Activated T-helper 17 cell treated with anti-CD3 and anti-CD28 coated beads, Interleukin-2, amount 50 U/mL, for 72 hours (primary cell): ENCODE measurements at places on chromosomes 3 and 15.
A peak's percentile ranks its signal among the peaks of the same experiment; 100 is the strongest.

DNA sequence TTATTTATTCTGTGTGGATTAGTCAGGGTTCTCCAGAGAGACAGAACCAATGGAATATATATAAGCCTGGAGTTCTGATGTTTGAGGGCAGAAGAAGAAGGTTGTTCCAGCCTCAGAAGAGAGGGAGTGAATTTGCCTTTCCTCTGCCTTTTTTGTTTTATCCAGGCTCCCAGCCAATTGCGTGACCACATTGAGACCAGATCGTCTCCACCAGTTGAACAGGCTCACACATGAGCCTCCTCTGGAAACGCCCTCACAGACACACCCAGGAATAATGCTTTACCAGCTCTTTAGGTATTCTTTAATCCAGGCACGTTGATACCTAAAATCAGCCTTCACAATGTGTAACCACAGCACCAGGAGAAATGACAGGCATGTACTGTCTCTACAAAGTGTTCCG is 923.1 kb downstream of the TBL1XR1 start:
- no peak overlapping the region for H3K27ac ChIP-seq
- H3K4me1 ChIP-seq: no peaks in the 10 kb centered on the region
- no peak overlapping the region for H3K4me3 ChIP-seq
- H3K27me3 ChIP-seq: no peaks in the 10 kb centered on the region
- H3K36me3 ChIP-seq: no peaks in the 10 kb centered on the region
- no peak for ATAC-seq

GRCh38 chr3:19392150-19392549 is 243.8 kb downstream of the KCNH8 start:
- H3K4me1 ChIP-seq: no peaks in the 10 kb centered on the region
- H3K4me3 ChIP-seq: no peak overlapping the region
- no peak overlapping the region for H3K27ac ChIP-seq
- ATAC-seq: no peak
- H3K36me3 ChIP-seq: no peaks in the 10 kb centered on the region

GRCh38 chr3:126799099-126799498 is 95.1 kb downstream of the CHCHD6 start:
- H3K4me3 ChIP-seq: no peak overlapping the region
- H3K36me3 ChIP-seq: peaks cover 15% of the 10 kb centered on the region
- no peaks in the 10 kb centered on the region for H3K27me3 ChIP-seq
- ATAC-seq: no peak

DNA sequence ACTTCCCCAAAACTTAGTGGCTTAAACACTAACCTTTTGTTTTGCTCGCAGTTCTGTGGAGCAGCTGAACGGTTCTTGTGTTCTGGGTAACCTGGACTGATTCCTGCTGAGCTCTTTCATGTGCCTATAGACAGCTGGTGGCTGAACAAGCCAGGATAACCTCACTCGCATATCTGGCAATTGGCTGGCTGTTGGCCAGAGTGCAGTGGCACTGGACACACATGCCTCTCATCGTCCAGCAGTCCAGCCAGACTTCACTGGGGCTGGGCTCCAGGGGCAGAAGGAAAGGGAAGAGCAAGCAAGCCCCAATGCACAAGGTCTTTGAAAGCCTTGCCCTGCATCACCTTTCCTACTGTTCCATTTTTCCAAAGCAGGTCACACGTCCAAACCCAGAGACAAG is 53.6 kb upstream of the GATA2 start:
- H3K4me1 ChIP-seq: no peaks in the 10 kb centered on the region
- no peak overlapping the region for H3K27ac ChIP-seq
- H3K4me3 ChIP-seq: no peak overlapping the region

GRCh38 chr3:114809668-114810413 is 337.2 kb downstream of the ZBTB20 start:
- peak; percentile 98 for ATAC-seq
- H3K27me3 ChIP-seq: no peaks in the 10 kb centered on the region
- no peak overlapping the region for H3K27ac ChIP-seq
- H3K4me1 ChIP-seq: peaks cover 6% of the 10 kb centered on the region
- H3K4me3 ChIP-seq: peak overlapping the region; percentile 19

GRCh38 chr3:155326901-155327300 is 33.4 kb upstream of the STRIT1 start:
- H3K4me3 ChIP-seq: no peak overlapping the region
- no peak for ATAC-seq
- H3K36me3 ChIP-seq: no peaks in the 10 kb centered on the region
- H3K4me1 ChIP-seq: no peaks in the 10 kb centered on the region
- peaks cover 3% of the 10 kb centered on the region for H3K27me3 ChIP-seq
- no peak overlapping the region for H3K27ac ChIP-seq

GRCh38 chr3:5140839-5141238 is 18.7 kb downstream of the ARL8B start:
- peak overlapping the region; percentile 35 for H3K27ac ChIP-seq
- peaks cover 46% of the 10 kb centered on the region for H3K4me1 ChIP-seq
- peaks cover 66% of the 10 kb centered on the region for H3K36me3 ChIP-seq
- no peak for ATAC-seq
- H3K27me3 ChIP-seq: no peaks in the 10 kb centered on the region

DNA sequence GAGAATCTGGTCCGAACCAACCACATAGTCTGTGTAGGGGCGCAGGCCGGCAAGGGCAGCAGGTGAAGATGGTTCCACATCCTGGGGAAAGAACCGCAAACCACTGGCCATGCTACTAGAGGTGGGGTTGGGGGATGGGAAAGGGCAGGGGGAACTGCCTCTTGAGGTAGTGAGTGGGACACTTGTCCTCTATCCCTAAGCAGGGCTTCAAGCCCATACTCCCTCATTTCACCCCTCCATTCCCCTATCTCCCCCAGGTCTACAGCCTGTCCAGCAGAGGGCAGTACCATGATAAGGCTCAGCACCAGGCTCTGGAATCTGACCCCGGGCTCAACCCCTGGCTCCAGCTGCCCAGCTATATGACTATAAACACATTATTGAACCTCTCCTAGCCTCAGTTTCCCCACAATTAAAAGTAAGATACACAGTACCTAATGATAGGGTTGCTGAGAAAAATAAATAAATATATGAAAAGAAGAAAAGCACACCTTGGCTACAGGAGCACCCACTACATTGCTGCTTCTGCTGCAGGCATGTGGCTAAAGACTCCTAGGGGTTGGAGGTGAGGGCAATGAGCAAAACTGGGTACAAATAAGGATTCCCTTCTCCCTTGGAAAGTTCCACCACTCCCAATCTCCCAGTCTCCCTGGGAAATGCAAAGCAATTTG is 6.3 kb downstream of the GORASP1 start:
- peaks cover 31% of the 10 kb centered on the region for H3K36me3 ChIP-seq
- peak overlapping the region; percentile 81 for H3K27ac ChIP-seq
- H3K4me1 ChIP-seq: peaks cover 33% of the 10 kb centered on the region
- no peaks in the 10 kb centered on the region for H3K27me3 ChIP-seq
- H3K4me3 ChIP-seq: no peak overlapping the region
